Nucleus accumbens (tissue), 56 donors: ENCODE measurements at places on chromosomes 12 and 14.

DNA sequence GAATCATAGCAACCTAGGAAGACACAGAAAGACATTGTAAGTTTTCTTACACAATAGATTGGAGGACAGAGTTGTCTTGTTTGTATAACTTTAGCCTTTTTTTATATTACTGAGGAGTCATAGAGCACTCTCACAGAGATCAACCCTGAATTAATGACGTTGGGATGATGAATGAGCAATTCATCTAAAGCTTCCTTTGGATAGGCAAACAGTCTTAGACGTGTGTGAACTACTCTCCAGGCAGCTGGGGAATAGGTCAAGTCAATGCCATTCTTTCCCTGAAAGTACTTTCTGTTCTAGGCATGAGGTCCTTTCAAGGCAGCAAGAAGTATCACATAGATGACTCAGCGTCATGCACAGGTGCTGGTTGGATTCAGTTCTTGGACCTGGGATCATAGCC is 369.1 kb upstream of the NOVA1 start:
- DNase-seq = no peak

DNA sequence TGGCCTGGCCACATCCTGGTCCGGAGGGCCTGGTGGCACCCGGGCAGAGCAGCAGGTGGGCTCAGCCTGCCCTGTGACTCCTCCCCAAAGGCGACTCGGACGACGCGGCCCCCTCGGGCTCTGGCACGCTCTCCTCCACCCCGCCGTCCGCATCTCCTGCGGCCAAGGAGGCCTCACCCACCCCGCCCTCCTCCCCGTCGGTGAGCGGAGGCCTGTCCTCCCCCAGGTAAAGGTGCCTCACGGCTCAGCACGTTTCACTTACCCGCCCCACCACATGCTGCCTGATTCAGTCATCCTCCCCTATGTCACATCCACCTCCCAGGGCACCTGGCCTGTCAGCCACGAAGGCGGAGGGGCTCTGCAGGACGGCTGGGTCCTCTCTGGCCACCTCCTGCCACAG is 6.8 kb upstream of the TEX22 start:
- DNase-seq = no peak

DNA sequence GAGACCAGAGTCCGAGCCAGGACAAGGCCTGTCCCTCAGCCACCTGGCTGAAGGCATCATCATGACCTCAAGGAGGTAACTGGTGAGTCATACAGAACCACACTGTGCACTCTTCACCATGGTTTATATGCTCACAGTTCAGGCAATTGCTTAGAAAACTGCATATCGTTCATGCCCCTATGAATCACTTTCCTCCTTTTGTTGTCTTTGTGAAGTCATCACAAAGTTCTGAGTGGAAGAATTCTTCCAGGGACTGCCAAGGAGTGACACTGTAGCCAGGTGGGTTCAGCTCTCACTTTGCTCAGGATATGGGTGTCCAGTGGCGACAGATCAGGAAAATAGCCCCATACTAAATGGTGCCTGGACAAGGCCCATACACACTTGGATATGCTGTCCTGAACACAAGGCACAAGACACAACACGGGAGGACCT is 92.5 kb downstream of the DPF3 start:
- DNase-seq = no peak

- no peak for DNase-seq
Measured at GRCh38 chr12:911191-911826, 38.2 kb downstream of the RAD52 start.

DNA sequence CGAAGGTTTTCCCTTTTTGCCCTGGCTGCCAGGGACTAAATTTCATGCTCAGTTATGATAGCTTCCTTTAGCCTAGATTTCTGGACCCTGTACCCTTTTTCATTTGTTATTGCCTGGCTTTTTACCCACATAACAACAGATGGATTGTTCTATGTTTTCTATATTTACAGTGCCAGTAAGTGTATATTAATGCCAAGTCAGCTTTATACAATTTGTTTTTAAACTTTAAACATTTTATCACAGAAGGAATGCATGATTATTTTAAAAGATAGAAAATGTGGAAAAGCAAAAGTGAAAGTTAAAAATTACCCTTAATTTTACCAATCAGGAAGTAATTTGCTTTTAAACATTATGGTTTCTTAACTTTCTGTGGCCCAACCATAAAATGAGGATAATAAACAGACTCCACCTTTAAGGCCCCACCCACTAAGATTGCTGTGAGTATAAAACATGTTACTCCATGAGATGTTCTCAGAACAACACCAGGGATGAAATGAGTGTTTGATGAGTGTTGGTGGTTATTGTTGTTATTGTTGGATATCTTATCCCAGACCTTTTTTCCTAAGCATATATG is 496.8 kb downstream of the EGLN3 start:
- DNase-seq = no peak

DNA sequence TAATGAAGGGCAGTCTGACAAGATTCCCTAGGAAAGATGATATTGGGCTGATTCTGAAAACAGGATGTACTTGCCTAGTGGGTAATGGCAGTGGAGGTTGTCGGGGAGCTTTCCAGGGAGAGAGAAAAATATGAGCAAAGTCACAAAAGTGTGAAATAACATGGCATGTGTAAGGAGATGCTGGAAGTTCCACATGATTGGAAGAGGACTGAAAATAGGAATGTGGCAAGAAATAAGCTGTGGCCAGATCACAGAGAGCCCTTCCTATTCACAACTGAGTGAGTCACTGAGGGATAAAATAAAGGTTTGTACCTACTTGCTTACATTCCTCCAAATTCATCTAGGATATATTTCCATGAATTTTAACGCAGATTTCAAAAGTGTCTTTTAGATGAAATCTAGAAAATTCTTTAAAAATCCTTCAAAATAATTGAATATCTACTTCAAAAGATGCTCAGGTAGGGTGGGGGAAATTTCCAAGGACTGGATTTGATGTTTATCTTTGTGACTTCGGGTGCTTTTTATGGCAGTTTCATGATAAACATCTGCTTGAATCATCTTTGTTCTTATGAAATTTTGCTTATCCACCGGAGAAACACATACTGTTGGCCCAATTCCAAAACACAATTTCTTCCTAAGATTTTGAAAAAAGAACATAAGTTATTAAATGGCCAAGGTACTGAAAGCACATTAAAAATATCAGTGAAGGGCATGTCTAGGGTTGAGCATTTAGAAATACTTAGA is 36.3 kb upstream of the SLC2A13 start:
- no peak for DNase-seq
